ENCODE measurements at places on chromosomes 13 and 19.

DNA sequence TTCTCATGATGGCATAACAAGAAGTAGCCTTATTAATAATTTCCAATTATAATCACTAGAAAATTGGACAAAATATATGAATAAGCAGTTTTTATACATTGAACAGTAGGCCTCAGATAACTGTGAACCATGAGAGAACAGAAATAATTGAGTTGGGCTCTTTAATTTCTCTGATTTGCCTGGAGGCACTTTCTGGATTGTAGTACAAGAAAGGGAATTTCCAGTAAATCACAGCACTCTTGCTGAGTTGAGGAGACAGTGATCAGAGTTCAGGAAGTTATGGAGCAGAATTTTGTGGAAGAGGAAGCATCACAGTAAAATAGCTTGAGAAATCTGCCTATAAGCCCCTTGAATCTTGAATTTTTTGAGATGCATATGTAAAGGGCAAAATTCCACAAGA lies 216.2 kb downstream of the MAB21L1 start:
- DNase-seq, result no peak

GRCh38 chr19:39671739-39672363 lies 16.1 kb downstream of the LGALS16 start:
- DNase-seq, result no peak

GRCh38 chr19:737591-738093 lies 13.3 kb upstream of the MISP start:
- DNase-seq, result peak; percentile 21

- no peak for DNase-seq
Observed at GRCh38 chr13:40629678-40630384, 36.6 kb downstream of the FOXO1 start.

GRCh38 chr13:99796175-99796819 lies 175.3 kb downstream of the ZIC5 start:
- DNase-seq, result no peak

GRCh38 chr13:90197722-90198121 lies 1149.8 kb upstream of the MIR17HG start:
- no peak for DNase-seq

- no peak for DNase-seq
Observed at GRCh38 chr13:93029536-93029935, 197.1 kb upstream of the GPC6 start.

DNA sequence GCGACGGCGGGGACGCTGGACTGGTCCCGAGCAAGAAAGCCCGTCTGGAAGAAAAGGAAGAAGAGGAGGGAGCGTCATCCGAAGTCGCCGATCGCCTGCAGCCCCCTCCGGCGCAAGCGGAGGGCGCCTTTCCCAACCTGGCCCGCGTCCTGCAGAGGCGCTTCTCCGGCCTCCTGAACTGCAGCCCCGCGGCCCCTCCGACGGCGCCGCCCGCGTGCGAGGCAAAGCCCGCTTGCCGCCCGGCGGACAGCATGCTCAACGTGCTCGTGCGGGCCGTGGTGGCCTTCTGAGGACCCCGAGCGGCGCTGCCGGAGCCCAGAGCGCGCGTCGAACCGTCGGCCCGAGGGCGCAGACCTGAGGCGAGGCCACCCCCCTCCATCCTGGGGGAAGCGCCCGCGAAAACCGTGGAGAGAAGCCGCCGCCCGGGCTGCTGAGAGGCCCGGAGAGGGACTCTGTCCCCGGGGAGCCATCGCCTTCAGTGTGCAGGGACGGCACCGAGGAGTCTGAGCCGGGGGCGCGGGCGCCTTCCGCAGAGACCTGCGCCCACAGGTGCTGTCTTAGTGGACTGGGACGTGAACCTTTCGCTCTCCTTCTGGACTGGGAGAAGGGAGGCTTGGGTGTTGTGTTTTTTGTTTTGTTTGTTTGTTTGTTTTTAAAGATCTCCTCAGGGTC lies 3.5 kb downstream of the IER2 start:
- DNase-seq, result no peak
